ENCODE measurements at places on chromosomes 1 and 21.

- DNase-seq = peak; percentile 76
Observed at GRCh38 chr21:31731857-31732596, at the start of gene SCAF4. Gene SCAF4 (minus strand): TSS chr21:31732118. CDS start chr21:31731692, 426 bp downstream.

DNA sequence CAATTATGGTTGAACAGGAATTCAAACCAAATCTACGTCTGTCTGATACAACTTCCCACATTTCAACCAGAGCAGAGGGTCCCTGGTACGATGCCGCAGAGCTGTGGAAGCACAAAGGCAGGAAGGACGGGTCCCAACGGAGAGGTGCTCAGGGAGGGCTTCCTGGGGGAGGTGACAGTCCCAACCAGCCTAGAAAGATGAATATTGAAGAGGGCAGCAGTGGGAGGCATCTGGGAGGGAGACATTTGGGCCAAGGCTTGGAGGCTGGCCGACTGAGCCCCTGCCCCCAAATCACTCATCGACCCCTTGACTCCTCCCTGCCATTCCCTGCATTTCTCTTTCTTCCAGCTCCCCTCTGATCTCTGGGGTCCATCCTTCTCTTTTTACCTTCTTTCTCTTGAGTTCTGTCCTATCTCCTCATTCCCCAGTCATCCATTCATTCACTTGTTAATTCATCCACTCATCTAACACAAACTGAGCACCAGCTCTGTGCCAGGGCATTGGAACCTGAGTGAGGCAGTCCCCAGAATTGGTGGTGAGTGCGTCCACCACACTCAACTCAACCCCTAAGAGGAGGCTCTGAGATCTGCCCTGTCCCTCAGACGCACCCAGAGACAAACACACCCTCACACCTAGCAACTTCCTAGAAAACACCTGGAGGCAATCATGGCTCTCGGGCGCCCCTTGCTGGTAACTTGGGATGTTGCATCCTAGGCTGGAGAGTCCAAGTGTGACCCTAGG lies 13.2 kb upstream of the CELA3B start:
- peak; percentile 73 for DNase-seq

- no peak for DNase-seq
Observed at GRCh38 chr1:30447080-30447479, 276.3 kb downstream of the MATN1 start.

DNA sequence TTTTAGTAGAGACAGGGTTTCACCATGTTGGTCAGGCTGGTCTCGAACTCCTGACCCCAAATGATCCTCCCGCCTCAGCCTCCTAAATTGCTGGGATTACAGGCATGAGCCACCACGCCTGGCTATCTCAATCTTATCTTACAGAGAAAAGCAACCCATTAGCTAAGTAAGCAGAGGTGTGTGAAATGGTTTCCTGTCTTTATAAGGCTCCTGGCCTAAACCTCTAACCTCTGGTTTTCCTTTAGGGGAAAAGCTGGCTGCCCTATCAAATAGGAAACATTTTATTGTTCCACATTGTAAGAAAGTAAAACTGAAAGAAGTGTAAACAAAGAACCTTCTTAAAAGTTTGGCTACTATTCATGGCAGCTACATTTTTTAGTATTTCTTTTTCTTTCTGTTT lies 78.3 kb upstream of the MORC3 start:
- no peak for DNase-seq

DNA sequence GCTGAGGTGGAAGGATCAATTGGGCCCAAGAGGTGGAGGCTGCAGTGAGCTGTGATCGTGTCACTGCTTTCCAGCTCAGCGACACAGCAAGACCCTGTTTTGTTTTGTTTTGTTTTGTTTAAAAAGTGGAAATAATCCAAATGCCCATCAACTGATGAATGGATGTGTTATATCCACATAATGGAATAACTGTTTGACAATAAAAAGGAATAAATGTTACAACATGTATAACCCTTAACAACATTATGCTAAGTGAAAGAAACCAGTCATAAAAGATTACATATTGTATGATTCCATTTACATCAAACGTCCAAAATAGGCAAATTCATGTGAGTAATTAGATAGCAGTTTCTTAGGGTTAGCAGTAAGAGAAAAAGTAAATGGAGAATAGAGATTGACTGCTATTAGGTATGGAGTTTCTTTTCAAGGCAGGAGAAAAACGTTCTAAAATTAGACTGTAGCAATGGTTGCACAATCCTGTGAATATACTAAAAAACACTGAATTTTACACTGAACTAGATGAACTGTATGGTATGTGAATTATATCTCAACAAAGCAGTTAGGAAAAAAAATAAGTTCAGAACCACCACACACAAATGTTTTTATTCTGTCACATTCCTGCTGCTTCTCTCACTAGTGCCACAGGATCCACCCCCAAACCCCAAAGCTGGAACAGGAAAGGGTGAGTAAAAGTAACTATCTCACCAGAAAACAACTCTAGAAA lies 15.7 kb downstream of the FOXJ3 start:
- no peak for DNase-seq

GRCh38 chr1:213104604-213105003 lies 53.6 kb downstream of the RPS6KC1 start:
- DNase-seq = no peak

DNA sequence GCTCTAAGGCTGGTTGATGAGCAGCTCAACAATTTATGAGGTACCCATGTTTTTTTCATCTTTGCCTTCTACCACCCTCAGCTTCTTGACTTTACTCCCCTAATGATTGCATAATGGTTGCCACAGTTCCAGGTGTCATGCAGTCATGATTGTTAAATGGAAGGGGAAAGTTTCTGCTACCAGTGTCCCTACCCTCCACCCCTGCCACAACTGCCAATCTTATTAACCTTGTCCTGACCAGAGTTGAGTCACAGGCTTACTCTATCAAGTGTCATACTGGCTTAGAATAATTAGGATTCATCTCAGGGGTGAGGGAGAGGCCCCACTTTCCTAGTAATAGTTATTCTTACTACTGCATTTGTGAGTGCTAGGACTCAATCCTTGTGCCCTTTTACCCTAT lies 7.9 kb upstream of the FUBP1 start:
- DNase-seq = no peak

- DNase-seq = no peak
Observed at GRCh38 chr1:29393451-29393826, 157.1 kb downstream of the PTPRU start.

- DNase-seq = no peak
Observed at GRCh38 chr1:171172471-171172870, 12.6 kb upstream of the FMO2 start.

DNA sequence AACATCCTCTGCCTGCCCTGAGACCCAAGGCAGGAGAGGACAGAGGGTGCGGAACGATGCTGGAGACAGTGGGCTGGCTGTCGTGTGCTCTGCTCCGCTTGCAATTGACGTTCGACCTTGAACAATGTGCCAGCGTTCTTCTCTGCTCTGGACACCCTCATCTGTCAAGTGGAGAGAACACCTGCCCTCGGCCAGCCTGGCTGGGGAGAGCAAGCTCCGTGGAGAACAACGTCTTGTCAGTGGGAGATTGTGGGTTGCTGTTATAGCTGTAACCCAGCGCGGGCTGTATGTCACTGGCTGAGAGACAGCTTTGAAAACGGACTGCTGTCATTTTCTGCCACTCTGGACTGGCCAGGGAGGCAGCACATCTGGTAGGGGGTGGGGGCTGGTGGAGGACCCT lies 14.7 kb downstream of the KIAA1614 start:
- DNase-seq = no peak

DNA sequence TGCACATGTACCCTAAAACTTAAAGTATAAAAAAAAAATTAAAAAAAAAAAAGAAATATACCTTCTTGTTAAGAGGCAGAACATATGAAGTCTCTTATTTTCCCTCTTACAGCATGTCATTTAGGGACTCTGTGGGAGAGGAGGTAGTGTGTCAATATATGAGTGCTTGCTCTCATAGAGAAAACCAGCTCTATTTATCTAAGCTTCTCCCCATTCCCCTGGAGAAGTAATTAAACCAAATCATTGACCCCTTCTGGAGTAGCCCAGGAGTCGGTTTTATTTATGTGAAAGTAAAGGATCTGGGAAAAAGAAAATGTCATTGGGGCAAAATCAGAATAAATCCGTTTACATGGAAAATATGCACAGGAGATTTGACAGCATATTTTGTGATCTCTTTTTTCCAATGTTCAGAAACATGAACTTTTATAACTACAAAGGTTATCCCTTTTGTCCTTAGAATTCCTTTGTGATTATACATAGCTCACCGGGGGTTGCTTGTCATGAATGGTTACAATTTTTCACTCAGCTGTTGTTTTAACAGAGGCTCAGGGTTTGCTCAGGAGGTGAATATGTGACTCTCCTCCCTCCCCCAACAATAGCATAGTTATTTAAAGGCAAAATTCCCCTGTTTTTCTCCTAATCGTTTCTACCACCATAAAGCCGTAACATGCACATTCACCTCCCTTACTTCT lies 114.5 kb upstream of the C1orf21 start:
- DNase-seq = no peak

DNA sequence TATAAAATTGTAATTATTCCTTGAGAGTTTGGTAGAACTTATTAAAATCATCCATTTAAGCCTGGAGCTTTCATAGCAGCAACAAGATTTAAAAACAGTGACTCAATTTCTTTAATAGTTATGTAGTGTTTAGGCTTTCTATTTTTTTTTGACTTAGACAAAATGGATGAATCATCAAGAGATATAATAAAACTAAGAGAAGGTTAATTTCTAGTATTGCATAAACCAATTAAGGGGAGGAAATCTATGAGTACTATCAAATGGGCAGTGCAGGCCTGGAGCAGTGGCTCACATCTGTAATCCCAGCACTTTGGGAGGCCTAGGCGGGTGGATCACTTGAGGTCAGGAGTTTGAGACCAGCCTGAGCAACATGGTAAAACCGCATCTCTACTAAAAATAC lies 416.3 kb upstream of the USP24 start:
- DNase-seq = no peak

- no peak for DNase-seq
Observed at GRCh38 chr1:236455243-236455642, 61.2 kb downstream of the EDARADD start.

- peak; percentile 83 for DNase-seq
Observed at GRCh38 chr1:26288311-26288941, 8.5 kb downstream of the SH3BGRL3 start.

GRCh38 chr1:61184040-61184713 lies 101.8 kb downstream of the NFIA start:
- no peak for DNase-seq

- DNase-seq = no peak
Observed at GRCh38 chr1:186500804-186501203, 39.9 kb upstream of the PDC start.

- no peak for DNase-seq
Observed at GRCh38 chr1:36365381-36365780, 20.3 kb downstream of the STK40 start.

DNA sequence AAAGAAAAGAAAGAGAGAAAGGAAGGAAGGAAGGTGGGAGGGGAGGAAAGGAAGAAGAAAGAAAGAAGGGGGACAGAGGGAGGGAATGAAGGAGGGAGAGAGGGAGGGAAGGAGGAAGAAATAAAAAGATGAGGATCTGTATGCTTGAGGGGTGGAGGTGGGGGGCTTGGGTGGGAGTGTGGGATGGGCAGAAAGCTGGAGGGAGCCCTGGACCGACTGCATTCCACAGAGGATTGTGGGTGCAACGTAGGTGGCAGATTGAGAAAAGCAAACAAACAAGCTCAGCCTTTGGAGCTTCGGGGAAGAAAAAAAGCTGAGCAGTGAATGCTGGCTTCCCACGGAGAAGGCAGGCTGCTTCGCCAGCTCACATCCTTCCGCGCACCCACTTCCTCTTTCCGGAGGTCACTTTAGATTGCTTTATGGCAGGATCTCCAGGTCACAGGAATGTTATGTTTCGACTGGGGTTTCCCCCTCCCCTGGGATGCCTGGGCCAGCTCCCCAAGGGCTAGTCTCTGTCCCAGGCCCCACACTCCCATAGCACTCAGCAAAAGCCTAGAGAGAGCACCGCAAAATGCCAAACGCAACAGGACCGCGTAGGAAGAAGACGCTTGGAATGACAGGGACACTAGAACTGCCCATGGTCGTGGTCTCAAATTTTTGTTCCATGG lies 20.7 kb upstream of the LGALS8 start:
- DNase-seq = no peak

GRCh38 chr1:184223216-184223615 lies 163.6 kb upstream of the C1orf21 start:
- no peak for DNase-seq

GRCh38 chr1:81509594-81509993 lies 291.1 kb upstream of the ADGRL2 start:
- DNase-seq = no peak

- DNase-seq = no peak
Observed at GRCh38 chr1:83676106-83676505, 322.8 kb downstream of the TTLL7 start.

DNA sequence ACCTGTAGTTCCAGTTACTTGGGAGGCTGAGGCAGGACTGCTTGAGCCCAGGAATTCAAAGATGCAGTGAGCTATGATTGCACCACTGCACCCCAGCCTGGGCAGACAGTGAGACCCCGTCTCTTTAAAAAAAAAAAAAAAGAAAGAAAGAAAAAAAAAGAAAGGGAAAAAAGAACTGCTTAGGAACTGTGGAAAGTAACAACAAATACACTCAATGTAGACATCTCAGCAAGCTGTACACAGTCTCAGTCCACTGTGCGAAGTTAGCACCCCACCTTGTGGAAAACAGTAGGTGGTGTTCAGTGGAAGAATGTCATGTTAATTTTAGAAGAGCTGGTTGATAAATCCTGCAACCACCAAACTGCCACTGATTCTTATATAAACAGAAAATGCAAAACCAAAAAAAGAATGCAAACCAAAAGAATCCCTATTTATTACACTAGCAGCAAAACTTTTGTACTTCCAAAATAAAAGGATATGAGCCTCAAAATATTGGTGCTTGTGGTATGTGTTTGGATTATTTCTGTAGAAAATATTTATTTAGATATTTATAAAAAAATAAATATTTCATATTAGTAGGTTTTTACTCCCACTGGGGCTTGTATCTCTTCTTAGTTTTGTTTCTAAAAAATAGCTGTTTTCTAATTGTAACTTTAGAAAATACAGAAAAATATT lies 31.1 kb downstream of the ALG14 start:
- no peak for DNase-seq

Data from CD4-positive, alpha-beta memory T cell (primary cell).